CD4-positive, alpha-beta T cell treated with Interleukin-4 for 1 hour (primary cell): ENCODE measurements at places on chromosomes 12 and 14.

DNA sequence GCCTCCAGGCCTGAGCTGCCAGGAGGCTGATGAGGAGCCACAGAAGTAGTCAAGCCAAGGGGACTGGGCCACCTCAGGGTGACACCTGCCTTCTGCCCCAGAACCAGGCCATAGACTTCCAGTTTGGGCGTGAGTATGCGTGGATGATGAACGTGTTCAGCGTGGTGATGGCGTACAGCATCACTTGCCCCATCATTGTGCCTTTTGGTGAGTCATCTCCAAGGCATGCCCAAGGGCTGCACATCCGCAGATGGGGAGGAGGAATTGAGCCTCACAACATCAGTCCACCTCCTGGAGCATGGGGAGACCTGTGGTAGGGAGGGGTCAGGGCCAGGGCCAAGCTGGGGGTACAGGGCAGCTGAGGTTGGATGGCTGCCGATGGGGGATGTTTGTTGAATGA is 22.3 kb downstream of the NGB start:
- DNase-seq, result no peak

- DNase-seq, result no peak
Observed at GRCh38 chr12:86659985-86660384, 403.8 kb upstream of the MGAT4C start.

GRCh38 chr14:59428581-59429012 is 36.6 kb downstream of the GPR135 start:
- no peak for DNase-seq

- no peak for DNase-seq
Observed at GRCh38 chr12:79945433-79945832, 10.5 kb upstream of the PPP1R12A start.

GRCh38 chr12:115313929-115314328 is 630.0 kb upstream of the TBX3 start:
- DNase-seq, result no peak

DNA sequence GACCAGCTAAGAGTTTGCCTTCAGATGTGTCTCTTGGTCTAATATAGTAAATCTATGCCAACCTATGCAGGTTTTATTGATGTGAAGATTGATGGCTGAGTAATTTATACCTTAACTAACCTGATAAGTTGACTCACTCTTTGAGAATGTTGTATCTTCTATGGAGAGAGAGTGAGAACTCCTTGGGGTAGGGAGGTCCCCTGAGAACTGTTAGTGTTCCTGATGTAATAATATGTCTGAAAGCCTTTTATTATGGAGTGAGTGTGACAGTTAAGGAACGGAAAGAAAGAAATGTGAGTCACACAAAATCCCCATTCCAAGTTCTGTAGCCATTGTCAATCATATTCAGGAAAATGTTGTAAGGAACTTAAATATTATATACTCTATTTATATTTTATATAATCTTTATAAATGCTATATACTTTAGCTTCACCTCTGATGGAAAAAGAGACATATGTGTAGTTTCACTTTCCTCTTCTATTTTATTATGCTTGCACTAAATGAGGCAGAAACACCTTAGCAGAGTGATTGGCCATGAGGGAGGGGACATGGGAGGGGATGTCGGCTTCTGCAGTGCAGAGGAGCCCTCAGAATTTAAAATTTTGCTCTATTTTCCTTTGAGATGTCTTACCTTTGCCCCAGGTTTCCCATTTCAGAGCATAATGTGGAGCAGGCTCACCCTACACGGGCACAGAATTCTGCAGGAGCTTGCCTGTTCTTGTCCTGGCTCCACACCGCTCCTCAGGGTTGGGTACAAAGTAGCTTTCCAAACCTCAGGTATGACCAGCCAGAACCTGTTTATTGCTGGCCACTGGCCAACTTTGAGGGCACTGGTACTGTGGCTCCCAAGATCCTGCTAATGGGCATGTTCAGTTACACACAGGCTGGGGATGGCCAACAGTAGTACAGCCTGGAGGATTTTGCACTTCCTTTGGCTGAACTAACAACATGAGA is 57.7 kb downstream of the ARF6 start:
- DNase-seq, result no peak

DNA sequence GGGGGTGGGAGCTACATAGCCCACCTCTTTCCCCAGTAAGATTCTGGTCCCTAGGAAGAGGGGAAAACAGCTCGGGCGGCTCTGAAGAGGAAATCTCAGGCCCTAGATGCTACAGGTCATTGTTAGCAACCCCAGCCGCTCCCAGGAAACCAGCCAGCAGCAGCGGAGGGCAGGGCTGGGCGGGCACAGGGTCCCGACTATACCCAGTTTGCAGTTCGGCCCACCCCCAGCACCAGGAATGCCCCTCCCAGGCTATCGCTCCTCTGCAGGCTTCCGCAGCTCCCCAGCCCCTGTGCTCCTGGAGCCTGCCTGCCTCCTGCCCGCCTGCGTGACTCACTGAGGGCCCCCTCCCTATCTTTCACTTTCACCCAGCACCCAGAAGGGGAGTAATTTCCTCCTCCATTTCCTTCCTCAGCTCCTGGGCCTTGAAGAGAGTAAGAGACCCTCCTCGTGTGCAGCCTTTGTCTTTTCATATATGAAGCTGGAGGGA is 27.2 kb upstream of the PNMA1 start:
- DNase-seq, result peak; percentile 67

DNA sequence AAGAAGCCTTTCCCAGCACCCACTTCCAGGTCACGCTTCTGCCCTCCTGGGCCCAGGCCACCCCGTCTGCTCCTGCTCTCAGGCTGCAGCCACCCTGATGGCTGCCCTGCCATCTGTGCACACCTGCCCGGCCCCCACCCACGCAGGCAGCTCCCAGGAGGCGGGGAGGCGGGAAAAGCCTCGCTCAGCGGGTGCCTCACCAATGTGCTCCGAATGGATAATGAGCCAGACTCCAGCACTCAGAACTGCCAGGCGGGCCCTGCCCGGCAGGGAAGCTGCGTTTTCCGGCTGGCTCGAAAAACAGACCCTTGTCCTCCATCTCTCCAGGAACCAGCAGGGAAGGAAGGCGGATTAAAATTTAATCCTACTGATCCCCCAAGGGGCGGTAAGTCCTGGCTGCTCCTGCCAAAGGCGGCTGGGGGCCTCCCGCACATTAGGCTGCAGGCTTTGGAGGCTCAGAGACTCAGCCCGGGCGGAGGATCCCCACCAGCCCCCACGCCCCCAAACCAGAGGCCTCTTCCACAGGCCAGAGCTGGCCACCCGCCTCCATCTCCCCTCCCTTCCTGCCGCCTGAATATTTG is 104.0 kb downstream of the NCOR2 start:
- DNase-seq, result no peak

DNA sequence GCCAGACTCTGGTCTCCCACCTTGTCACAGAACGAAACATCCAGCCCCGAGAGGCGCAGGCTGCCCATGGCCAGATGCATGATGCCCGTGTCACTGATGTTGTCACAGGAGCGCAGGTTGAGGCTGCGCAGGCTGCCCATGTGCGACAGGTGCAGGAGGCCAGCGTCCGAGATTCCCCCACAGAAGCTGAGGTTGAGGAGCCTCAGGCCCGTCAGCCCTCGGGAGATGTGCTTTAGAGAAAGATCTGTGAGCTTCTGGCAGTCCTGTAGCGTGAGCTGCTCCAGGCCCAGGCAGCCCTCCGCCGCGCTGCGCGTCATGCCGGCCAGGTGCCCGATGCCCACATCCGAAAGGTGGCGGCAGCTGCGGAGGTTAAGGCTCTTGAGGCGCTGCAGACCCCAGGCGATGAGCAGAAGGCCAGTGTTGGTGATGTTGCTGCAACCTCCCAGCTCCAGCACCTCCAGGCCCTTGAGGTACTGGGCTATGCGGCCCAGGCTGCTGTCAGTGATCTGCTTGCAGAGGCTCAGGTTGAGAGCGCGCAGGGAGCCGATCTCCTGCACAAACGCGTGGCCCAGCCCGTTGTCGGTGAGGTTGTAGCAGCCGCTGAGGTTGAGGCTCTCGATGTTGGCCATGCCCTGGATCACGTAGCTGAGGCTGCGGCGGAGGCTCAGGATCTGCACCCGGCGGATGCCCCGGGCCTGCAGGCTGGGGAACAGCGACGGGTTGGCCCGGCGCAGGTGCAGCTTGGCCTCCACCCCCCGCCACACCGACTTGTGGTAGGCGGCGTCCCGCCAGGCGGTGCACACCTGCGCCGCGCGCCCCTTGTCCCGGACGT is 991 bp downstream of the FBXL14 start:
- peak; percentile 43 for DNase-seq

GRCh38 chr12:51864833-51865670 is 16.5 kb upstream of the FIGNL2 start:
- no peak for DNase-seq

DNA sequence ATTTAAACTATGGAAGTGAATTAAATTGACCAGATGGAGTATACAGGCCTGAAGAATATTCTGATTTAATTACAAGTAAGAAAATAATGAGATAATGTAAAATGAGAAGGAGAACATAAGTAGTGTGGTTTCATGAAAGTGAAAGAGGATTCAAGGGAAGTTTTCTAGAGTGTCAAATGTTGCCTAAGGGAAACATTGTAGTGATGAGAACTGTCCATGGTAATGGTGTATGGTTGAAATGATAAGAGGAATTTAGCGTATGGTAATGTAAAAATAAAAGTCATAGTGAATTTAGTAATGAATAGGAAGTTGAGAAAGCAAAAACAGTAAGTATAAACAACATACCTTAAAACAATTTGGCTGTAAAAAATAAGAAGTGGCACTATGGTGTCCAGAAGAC is 1954.6 kb upstream of the FLRT2 start:
- no peak for DNase-seq

GRCh38 chr12:117850048-117850447 is 118.7 kb downstream of the KSR2 start:
- no peak for DNase-seq

- no peak for DNase-seq
Observed at GRCh38 chr12:125229878-125230530, 164.8 kb downstream of the AACS start.

- peak; percentile 32 for DNase-seq
Observed at GRCh38 chr12:46459111-46459510, 86.5 kb upstream of the SLC38A2 start.

DNA sequence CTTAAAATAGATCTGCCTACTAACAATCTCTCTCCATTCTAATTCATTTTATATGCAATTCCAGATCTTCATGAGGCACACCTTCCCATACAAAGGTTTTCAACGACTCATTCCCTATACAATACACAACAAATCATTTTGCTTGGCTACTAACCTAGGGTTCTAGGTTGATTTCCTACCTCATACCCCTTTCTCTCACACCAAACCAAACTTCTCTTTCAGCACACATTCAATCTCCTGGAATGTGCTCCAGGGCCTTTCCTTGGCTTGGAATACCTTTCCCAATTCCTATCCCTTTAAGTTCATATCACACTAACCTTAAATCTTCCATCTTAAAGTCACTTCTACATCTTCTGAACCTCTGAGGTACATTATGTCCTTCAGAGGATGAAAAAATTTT is 38.7 kb upstream of the MTERF2 start:
- no peak for DNase-seq

DNA sequence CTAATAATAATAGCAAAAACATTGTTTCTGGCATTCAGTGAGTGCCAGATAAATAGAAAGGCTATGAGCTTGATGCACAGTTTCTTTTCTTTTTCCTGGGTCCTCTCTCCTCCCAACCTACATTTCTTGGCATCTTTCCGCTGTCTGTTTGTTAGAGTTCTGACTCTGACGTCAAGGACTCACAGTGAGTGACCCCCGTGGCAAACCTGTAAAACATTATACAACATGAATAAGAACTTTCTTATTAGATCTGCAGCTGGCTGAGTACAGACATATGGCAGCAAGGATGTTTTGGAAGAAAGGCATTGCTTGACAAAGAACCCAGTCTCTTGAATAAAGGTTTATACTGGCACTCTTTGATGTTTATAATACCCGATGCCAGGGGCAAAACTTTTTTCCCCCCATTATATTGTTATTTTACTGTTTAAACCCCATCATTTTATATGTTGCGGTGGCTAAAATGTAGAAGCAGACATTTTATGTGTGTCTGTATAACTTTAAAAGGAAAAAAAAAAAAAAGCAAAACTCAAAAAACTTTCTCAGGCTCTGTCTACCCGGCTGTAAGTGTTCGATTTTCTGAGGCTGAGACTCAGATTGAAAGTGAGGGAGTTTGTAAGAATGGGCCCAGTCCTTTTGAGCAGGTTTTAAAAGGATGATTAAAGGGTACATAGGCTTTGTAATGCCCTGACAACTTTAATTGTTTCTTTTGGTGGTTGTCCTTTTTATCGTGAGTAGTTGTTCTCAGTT is 159.3 kb downstream of the PDE3A start:
- no peak for DNase-seq

DNA sequence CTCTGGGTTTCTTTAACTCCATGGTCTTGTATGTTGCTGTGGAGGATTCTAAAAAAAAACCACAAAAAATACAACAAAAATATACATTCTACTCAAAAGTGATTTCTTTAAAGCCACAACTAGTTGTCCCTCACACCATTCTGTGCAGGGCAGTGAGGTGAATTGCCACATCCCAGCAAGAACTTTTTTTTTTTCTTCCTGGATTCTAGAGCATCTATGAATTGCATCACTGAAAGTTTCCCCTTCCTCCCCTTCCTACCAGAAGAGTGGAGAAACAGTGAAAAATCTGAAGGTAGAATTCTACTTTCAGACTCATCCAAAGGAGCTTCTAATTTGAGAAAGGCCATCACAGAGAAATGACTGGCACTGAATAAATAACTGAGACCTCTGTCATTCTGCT is 395.3 kb downstream of the AEBP2 start:
- DNase-seq, result no peak

- no peak for DNase-seq
Observed at GRCh38 chr12:110424237-110424636, 20.7 kb upstream of the ANAPC7 start.

DNA sequence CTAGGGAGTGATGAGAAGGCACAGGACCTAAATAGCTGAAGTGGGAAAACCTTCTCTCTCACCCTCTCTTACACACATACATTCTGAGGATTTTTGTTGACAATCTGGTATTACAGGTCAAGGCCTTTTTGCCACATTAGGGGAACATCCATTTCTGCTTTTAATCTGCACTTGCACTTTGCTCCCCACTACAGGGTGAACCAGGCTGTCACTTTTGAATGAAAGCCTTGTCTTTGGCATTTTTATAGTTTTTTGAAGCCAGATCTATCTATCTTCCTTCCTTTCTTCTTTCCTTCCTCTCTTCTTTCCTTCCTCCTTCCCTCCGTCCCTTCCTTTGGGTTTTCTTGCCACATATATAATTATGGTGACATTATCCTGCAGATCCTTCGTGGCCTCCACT is 165.9 kb upstream of the OTX2 start:
- DNase-seq, result no peak
